Small intestine (tissue), 16 donors: ENCODE measurements at places on chromosomes 4 and X.

- no peak for DNase-seq
- H3K27ac ChIP-seq, result no peak overlapping the region
- H3K4me1 ChIP-seq, result no peaks in the 10 kb centered on the region
Measured at GRCh38 chrX:76407795-76408194, 19.7 kb upstream of the MAGEE1 start.

DNA sequence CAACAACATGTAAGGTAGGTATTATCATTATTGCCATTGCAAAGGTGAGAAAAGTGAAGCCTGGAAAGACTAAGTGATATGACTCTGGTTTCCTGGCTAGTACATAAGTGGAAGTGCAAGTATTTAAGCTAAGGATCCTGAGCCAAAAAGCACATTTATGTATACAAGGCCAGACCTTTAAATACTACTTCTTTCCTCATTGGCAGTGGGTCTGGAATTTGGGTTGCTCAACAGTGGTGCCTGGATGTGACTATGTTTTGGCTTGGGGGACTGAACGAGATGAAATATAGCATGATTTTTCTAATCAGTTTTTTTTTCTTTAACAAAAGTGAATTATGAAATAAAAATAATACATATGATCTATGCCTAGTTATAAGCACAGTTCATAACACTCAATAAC lies 7.4 kb upstream of the FGF13 start:
- H3K27me3 ChIP-seq, result no peaks in the 10 kb centered on the region
- H3K4me1 ChIP-seq, result no peaks in the 10 kb centered on the region
- no peak for DNase-seq

- H3K4me1 ChIP-seq, result no peaks in the 10 kb centered on the region
- no peak overlapping the region for H3K27ac ChIP-seq
- no peaks in the 10 kb centered on the region for H3K36me3 ChIP-seq
Measured at GRCh38 chr4:53709693-53710092, 118.4 kb upstream of the LNX1 start.

- DNase-seq, result no peak
- H3K4me3 ChIP-seq, result no peak overlapping the region
- no peak overlapping the region for H3K27ac ChIP-seq
- H3K27me3 ChIP-seq, result no peaks in the 10 kb centered on the region
- H3K36me3 ChIP-seq, result no peaks in the 10 kb centered on the region
- no peaks in the 10 kb centered on the region for H3K4me1 ChIP-seq
Measured at GRCh38 chr4:115433491-115433890, 320.1 kb upstream of the NDST4 start.
